ENCODE measurements at places on chromosomes 6 and 20. TPM values are rescaled to one million over a fixed set of nuclear protein-coding genes. Genes with fewer than 3 reads are reported as not detected.

Gene PCK1
- 0.21 TPM for total RNA-seq

Gene OOEP
- 10.6 TPM for total RNA-seq

Gene OCSTAMP
- total RNA-seq = not detected

Gene CDSN
- not detected for total RNA-seq

Gene AVP
- total RNA-seq = not detected

Gene PKHD1
- total RNA-seq = not detected

Gene HLA-DQA1
- total RNA-seq = 0.39 TPM

Gene TSPO2
- total RNA-seq = not detected

Gene TOMM6
- 234 TPM for total RNA-seq

Gene ARMC2
- 9.3 TPM for total RNA-seq

Gene SEL1L2
- not detected for total RNA-seq

Gene UST
- 0.15 TPM for total RNA-seq

Gene SUMO4
- 1.1 TPM for total RNA-seq

Gene LY6G6F
- not detected for total RNA-seq

Gene FLRT3
- total RNA-seq = 0.67 TPM

Gene TMEM74B
- 1.1 TPM for total RNA-seq

Gene C6orf15
- not detected for total RNA-seq

Gene KIF25
- 0.44 TPM for total RNA-seq

Gene SIRPD
- not detected for total RNA-seq

Gene PEX3
- total RNA-seq = 16.5 TPM

Gene JPH2
- 0.49 TPM for total RNA-seq

Gene OR2H2
- total RNA-seq = not detected

Gene MGME1
- total RNA-seq = 27.0 TPM

Gene SULF2
- 1.4 TPM for total RNA-seq

Gene TM9SF4
- 180 TPM for total RNA-seq

Gene SS18L1
- total RNA-seq = 21.6 TPM

Gene RFX6
- total RNA-seq = not detected

Gene CDS2
- total RNA-seq = 54.0 TPM

Gene E2F3
- total RNA-seq = 31.0 TPM

Gene KCNQ2
- 19.4 TPM for total RNA-seq

Gene PROKR2
- not detected for total RNA-seq

Gene FNDC11
- 1.3 TPM for total RNA-seq

Gene C6orf141
- 0.15 TPM for total RNA-seq

Gene SERAC1
- 8.2 TPM for total RNA-seq

Gene PDE7B
- 0.03 TPM for total RNA-seq

Gene DXO
- 38.1 TPM for total RNA-seq
